ENCODE measurements at places on chromosomes 6 and 20.

GRCh38 chr6:158413814-158414565 is 101.7 kb downstream of the TULP4 start:
- no peak for DNase-seq

GRCh38 chr6:67881706-67882065 is 753.4 kb upstream of the ADGRB3 start:
- no peak for DNase-seq

DNA sequence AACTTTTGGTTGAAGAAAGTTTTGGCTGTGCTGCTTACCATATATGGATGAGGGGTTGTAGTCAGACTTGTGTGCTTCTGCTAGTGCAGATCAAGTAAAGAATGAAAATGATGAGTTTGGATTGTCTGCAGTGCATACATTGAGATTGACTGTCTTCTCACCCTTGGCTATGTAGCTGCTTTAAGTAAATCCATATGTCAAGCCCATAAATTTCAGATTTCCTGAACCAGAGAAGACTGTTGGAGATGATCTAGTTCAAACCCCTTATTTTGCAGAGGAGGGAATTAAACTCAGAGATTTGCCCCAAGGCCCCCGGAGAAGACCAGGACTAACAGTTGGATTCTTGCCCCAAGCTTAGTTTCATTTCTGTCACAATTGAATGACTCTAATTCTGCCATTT is 67.2 kb downstream of the PKIB start:
- no peak for DNase-seq

GRCh38 chr6:33987531-33988021 is 158.3 kb downstream of the GRM4 start:
- DNase-seq: no peak

- no peak for DNase-seq
These were observed 103.3 kb upstream of the DST start for GRCh38 chr6:56745971-56746370.

DNA sequence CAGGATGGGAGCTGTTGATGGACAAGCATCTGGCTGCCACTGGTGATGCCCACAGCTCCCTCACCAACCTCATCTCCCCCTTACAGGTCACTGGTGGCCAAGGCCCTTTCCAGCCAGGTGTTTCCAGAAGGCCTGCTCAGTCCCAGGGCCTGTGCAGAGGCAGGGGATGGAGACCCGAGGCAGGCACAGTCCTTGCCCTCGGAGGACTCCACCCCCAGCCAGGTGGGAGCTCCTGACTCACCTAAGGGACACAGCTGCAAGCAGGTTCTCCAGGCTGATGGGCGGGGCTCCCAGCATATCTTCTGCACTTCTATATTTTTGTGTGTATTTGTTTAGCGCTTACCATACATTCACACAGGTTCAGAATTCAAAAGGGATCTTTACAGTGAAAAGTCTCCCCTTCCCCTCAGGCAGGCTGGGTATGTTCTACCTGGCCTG is 17.4 kb downstream of the PRPH2 start:
- DNase-seq: no peak

All from mammary epithelial cell (primary cell).